Cerebellar nuclear complex (tissue), 1 donor: ENCODE measurements at places on chromosomes 6 and 20.

DNA sequence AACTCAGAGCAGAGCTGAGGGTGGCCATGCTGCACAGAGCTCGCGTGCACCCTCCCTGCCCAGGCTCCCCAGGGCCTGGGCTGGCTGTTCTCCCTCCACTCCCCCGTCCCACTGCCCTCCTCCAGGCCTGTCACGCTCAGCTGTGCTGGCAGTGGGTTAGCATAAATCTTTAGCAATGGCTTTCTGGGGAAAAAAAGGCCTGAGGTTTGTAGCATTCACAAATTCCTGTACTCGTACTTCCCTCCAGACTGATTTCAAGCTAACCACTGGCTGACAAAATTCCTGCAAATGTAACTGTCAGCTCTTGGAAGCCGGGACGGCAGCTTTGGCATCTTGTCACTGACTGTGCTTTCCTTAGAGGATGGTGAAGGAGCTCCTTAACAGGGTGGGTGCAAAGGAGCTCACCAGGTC, 22.3 kb upstream of the SMOC2 start:
- no peak for DNase-seq

GRCh38 chr20:13817342-13817741, 32.5 kb downstream of the NDUFAF5 start:
- no peak for DNase-seq

DNA sequence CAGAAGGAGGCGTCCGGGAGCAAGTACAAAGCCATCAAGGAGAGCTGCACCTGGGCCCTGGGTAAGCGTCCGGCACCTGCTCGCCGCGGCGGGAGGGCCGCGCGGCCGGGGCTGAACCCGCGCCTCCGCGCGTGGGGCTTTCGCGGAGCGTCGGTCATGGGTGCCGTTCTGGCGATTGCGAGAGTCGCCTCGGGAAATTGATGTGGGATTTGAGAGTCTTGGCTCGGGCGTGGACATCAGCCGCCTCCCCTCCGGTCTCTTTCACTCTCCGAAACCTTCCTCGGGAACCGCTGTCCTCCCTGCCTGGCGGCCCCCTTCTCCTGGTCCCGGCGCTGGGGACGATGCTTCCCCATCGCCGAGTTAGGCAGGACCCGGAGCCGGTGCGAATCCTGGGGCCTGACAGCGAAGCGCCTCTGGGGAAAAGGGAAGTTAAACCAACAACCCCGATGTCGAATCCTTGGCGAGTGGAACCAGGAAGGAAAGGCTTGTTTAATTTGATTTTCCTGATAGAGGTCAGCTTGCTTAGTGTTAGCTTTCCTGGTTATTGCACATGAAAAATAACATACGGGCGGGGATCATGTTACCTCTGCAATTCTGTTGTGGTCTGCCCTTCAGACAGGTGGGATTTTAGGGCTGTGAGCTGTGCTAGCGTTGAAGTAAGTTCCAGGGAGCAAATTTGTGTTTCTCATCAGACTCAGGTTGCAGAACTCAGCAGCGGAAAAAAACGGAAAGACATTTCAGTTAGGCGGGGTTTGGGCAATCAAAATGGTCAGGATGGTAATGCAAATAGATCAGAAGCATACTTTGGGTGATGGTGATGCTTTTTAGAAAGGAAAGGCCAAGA, 594 bp downstream of the ARFGEF3 start:
- DNase-seq: no peak

DNA sequence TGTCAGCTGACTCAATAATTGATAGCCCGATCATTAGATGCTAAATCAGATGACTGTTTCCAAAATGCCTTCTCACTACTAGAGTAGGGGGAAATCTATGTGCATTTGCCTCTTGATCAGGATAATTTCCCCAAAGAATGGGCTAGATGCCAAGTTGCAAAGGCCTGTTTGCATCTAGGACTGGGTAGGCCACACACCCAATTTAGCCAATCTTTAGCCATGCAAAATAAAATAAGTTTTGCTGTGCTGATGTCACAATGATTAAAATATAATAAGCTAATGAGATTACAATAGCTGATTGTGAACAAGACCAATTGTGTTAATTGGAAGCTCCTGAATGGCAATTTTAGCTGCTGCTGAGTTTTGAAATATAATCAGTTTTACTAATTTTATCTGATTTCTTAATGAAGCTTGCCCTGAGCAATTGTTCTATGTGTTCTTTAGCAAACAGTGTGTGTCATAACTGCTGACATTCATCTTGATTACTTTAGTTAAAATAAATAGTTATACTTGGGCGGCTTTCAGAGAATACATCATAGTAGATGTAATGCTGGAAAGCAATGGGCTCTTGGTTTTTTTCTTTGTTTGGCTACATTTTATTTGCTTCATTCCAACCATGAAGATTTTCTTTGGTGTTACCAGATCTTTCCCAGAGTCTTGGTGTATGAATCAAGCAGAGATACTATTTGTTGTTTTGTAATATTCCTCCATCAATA, 973.2 kb upstream of the SLC35B3 start:
- DNase-seq: no peak

DNA sequence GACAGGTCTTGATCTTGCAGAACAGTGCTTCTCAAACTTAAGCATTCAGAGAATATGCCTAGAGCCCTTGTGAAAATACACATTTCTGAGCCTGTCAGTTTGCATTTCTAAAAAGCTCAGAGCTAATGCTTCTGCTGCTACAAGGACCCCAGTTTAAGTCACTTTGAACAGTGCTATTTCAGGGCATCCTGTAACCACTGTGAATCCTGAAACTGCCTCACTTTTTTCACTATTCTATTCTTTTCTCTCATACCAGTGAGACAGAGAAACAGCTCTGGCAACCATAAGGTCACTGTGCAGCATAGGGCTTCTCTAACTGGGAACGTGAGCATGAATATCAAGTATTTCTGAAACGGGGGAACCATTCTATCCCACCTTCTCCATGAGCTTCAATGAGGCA, 51.2 kb downstream of the LGSN start:
- DNase-seq: no peak

- DNase-seq: no peak
Measured at GRCh38 chr20:60361761-60362395, 403.7 kb downstream of the CDH26 start.

- no peak for DNase-seq
Measured at GRCh38 chr6:112289038-112289566, 34.7 kb upstream of the LAMA4 start.

- no peak for DNase-seq
Measured at GRCh38 chr6:36954262-36954931, at the start of gene PI16. Gene PI16, plus strand, starts transcription at chr6:36954738. Its CDS starts 23 bp downstream, at chr6:36954761.

GRCh38 chr20:51440589-51440988, 101.9 kb downstream of the NFATC2 start:
- DNase-seq: no peak

GRCh38 chr6:56380476-56380875, 133.1 kb upstream of the COL21A1 start:
- DNase-seq: no peak

GRCh38 chr20:16654858-16655535, 74.8 kb upstream of the SNRPB2 start:
- no peak for DNase-seq

DNA sequence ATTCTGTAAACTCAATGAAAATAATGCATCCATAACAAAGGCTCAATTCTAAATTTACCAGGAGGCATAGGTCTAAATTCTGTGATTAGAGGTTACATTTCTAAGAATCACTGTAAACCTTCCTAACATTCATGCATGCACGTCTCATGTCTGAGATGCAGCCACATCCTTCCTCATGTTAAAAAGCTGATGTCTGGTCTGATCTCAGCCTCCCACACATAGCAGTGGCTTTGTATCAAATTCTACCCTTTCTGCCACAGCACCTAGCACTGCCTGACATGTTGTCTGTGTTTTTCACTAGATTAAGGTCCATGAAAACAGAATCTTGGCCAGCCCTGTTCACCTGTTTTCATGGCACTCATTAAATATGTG, 171.1 kb downstream of the WDR27 start:
- no peak for DNase-seq

DNA sequence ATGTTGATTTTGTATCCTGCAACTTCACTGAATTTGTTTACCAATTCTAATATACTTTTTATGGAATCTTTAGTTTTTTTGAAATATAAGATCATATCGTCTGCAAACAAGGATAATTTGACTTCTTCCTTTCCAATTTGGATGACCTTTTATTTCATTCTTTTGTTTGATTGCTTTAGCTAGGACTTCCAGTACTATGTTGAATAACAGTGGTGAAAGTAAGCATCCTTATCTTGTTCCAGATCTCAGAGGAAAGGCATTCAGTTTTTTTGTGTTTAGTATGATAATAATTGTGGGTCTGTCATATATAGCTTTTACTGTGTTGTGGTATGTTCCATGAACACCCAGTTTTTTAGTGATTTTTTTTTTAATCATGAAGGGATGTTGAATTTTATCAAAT, 75.7 kb downstream of the GCLC start:
- DNase-seq: no peak

DNA sequence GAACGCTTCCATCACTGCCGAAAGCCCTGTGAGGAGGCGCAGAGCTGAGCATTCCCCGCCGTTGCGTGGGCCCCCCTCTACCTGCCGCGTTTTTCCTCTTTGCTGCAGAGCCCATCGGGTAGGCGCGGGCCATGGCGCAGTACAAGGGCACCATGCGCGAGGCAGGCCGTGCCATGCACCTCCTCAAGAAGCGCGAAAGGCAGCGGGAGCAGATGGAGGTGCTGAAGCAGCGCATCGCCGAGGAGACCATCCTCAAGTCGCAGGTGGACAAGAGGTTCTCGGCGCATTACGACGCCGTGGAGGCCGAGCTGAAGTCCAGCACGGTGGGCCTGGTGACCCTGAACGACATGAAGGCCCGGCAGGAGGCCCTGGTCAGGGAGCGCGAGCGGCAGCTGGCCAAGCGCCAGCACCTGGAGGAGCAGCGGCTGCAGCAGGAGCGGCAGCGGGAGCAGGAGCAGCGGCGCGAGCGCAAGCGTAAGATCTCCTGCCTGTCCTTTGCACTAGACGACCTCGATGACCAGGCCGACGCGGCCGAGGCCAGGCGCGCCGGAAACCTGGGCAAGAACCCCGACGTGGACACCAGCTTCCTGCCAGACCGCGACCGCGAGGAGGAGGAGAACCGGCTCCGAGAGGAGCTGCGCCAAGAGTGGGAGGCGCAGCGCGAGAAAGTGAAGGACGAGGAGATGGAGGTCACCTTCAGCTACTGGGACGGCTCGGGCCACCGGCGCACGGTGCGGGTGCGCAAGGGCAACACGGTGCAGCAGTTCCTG, 693 bp downstream of the FAM50B start:
- DNase-seq: no peak

DNA sequence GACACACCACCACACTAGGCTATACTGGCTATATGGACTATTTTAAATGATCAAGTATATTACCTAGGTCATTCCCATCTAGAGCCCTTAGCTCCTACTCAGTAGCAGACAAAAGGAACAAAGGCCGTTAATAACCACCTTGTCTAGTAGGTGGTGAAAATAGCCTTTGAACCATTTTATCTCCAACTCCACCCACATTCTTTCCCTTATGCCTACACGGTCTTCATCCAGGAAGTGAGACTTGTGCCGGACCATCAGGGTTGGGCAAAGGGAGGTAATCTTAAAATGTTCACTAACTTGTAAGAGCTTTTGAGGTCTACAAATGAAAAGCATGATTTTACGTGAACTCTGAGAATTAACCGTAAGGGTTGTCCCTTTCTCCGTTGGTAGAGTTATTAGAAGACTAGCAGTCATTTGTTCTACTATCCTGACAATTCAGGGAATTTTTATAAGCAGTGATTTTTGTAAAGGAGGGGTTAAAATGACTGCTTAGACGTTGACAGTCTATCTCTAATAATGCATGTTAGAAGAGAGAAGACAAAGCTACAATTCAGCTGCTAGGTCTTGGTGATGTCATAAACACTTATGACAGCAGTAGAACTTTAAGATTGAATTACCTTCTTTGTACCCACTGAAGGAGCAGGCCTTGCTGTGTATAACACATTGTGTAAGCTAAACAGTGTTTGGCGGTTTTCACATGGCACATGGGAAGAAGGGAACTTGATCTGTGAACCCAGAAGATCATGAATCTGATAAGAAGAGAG, 371.8 kb upstream of the JAG1 start:
- no peak for DNase-seq

DNA sequence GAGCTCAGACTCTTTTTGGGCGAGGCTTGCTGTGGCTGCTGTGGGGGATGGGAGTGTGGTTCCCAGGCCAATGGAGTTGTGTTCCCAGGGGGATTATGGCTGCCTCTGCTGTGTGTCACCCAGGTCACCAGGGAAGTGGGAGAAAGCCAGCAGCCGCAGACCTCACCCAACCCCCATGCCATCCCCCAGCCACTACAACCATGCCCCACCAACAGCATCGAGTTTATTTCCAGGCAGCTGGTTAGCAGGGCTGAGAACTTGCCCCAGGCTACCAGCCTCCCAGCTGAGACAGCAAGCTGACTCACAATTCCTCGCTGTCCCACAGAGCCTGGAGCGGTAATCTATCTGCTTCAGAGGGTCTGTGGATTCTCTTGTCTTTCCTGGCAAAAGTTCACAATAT, 331.7 kb downstream of the FRK start:
- no peak for DNase-seq

DNA sequence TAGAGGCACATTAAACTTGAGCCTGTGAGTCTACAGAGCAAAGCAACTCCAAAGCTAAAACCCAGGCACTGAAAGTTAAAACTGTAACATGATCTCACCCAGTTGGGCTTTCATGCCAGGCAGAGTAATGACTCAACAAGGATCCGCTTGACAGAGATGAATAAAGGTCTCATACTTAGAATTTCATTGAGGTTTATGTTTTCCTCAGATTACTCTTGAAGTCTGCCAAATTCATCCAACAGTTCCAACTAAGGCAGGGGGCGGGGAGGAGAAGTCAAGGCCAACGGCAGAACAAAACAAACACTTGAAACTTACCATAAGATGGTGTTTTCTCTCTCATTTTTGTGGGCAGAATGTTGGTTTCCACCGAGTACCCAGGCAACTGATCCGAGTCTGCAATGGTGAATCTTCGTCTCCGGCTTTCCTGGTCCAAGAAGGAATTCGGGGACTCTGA, 54.0 kb upstream of the IPCEF1 start:
- no peak for DNase-seq

GRCh38 chr20:40941133-40941610, 87.5 kb upstream of the TOP1 start:
- no peak for DNase-seq

DNA sequence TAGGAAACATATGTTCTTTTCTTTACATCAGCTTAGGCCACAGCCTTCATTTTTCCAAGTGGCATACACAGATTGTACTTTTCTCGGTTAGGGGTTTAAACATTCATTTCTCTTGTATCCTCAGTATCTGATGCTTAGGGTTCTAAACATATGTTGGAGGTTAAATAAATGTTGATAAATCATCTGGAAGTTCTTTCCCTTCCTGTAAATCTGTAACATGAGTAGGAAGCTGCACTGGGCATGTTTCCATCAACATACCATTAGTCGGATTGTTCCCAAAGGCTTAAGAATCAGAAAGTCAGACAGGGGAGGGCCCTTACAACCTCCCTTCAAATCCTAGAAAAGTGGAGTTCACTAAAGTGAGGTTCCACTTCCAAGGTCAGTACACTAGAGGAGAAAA, 54.8 kb upstream of the BCLAF1 start:
- no peak for DNase-seq

DNA sequence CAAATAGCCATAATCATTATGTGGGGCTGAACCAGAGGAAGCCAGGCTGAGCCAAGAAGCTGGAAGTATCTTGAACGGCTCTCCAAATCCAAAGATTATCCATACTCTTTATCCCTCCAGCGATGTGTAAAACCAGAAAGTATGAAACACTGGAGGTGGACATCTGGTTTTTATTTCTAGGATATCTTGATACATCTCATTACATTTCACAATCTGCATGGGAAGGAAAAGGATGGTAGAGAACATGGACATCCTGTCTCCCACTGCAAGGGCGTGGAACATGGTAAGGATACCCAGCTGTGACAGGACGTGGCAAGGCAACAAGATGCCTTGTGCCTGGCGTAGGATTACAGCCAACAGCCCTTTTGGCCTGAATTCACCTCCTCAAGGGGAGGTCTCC, 20.1 kb downstream of the TRIM27 start:
- DNase-seq: no peak
